ENCODE measurements at places on chromosomes 16 and 17. TPM values are rescaled to one million over a fixed set of nuclear protein-coding genes. Genes with fewer than 3 reads are reported as not detected.

DNAH2 gene
- 0.16 TPM for total RNA-seq

PMM2 gene
- total RNA-seq: 18.5 TPM

ACE gene
- total RNA-seq: 12.6 TPM

SOX8 gene
- total RNA-seq: 0.16 TPM

CCDC92B gene
- not detected for total RNA-seq

SCN4A gene
- 0.16 TPM for total RNA-seq

IL34 gene
- 3.9 TPM for total RNA-seq

PDE6G gene
- not detected for total RNA-seq

SEPTIN1 gene
- under 0.01 TPM for total RNA-seq

SNX20 gene
- total RNA-seq: not detected

HOXB8 gene
- not detected for total RNA-seq

C17orf100 gene
- 0.32 TPM for total RNA-seq

MMP2 gene
- total RNA-seq: 1,068 TPM

CENPV gene
- 4.5 TPM for total RNA-seq

NUPR1 gene
- total RNA-seq: 18.9 TPM

IRF8 gene
- total RNA-seq: not detected

ABI3 gene
- not detected for total RNA-seq

CMTM1 gene
- 1.5 TPM for total RNA-seq

WSCD1 gene
- total RNA-seq: 0.16 TPM

IFI35 gene
- total RNA-seq: 27.6 TPM

KRT40 gene
- total RNA-seq: not detected

TNFSF13 gene
- total RNA-seq: 0.34 TPM

SLC9A5 gene
- 2.2 TPM for total RNA-seq

Measured in bronchial smooth muscle cell (primary cell).